Jurkat, Clone E6-1 (cell line): ENCODE measurements at places on chromosomes 4 and X.

- DNase-seq, result no peak
Observed at GRCh38 chr4:186780291-186781031, 56.8 kb upstream of the FAT1 start.

GRCh38 chr4:42371305-42372252 lies 25.7 kb upstream of the SHISA3 start:
- DNase-seq, result peak; percentile 52

GRCh38 chr4:182653596-182653995 lies 263.6 kb downstream of the DCTD start:
- DNase-seq, result no peak

DNA sequence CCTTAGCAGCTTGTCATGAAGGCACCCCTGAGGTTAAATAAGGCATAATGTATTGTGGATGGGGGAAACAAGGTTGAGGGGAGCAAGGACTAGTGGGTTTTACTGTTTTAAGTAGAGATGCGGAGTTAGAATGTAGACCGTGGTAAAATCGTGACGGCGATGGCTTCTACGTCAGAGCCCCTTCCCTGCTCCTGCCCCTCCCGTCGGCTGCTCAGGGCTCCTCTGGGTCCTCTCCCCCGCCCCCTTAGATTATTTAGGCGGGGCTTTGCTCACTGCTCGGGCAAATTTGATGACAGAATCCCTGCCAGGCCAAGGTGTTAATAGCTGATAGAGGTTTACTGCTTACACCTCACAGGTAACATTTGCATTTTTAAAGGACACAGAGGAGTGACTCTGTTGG lies 2.3 kb downstream of the FRMPD3 start:
- no peak for DNase-seq

- DNase-seq, result no peak
Observed at GRCh38 chrX:110153896-110154295, 151.0 kb downstream of the TMEM164 start.

DNA sequence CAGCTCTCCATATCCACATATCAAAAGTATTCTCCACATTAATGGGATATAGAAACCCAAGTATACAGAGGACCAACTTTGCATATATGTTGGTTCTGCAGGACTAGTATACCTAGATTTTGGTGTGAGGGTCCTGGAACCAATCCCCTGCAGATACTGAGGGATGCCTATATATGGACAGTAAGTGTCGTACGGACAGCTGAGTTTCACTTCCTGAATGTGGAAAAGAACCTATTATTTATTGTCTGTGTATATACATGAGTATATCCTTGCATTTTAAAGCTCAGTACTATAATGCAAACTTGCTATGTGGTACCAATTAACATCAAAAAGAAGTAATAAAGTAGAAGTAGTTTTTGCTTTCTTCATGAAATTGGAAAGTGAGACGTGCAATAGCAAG lies 101.9 kb downstream of the FBXW7 start:
- DNase-seq, result no peak

DNA sequence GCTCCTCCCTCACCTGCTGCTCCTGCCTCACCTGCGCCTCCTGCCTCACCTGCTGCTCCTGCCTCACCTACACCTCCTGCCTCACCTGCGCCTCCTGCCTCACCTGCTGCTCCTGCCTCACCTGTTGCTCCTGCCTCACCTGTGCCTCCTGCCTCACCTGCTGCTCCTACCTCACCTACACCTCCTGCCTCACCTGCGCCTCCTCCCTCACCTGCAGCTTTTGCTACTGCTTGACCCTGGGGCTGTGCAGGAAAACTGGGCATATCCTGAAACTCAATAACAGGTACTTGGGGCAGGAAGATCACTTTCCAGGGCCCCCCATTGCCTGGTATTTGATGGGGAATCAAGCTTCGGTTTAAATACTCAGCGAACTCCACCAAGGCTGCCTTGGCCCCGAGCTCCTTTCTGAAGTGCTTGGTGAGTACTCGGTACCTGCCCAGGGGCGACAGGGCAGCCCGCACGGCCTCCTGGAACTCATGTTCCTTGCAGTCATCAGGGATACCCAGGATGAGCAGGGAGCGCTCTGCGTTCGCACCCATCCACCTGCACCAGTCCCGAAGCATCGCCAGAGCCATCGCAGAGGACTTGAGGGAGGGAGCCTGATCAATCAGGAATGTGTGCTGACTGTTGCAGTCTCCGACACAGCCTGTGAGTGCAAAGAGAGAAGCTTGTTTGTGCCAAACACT lies 2.7 kb downstream of the PNMA6E start:
- no peak for DNase-seq

- DNase-seq, result no peak
Observed at GRCh38 chr4:26804925-26805324, 55.7 kb upstream of the STIM2 start.

DNA sequence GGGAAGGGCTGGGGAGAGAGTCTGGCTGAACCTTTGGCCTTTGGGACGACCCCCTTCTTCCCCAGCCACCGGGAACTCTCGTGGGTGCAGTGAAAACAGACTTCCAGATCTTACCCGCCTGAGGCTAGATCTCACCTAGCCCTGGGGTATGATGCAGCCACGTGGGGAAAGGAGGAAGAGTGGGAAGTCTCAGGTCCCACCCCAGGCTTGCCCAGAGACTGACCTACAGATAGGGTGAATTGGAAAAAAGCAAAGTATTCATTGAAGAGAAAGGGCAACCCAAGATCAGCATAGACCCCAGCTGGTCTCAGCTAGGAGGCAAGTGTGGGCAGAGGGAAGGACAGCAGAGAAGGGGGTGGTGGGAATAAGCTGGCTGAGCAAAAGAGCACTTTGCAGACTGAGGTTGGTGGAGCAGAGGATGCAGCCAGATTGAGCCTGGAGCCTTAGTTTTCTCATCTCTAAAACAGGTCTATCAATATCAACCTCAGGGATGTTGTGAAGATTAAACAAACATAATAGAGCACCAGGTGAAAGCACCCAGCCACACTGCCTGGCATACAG lies 4.2 kb upstream of the EFNB1 start:
- no peak for DNase-seq

DNA sequence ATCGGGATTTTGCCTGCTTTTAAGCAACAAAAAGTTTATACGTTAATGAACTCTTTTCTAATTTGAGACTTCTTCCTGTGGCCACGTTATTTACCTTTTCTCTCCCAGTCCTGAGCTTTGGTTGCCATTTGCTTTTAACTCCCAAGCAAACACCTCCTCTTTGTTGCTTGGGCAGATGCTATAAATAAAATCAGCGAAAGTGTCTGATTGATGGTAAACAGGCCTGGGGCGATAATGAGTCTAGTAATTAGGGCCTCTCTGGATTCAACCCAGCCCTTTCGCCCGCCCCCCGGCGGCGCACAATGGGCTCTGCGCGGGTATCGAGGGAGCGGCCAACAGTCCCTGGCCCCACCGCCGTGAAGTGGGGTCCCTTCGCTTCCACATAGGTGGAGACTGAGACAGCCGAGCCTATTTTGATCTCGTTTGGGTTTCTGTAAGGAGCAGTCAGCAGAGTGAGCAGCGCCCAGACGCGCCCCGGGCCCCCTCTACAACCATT lies 790 bp downstream of the CLGN start:
- DNase-seq, result peak; percentile 25

DNA sequence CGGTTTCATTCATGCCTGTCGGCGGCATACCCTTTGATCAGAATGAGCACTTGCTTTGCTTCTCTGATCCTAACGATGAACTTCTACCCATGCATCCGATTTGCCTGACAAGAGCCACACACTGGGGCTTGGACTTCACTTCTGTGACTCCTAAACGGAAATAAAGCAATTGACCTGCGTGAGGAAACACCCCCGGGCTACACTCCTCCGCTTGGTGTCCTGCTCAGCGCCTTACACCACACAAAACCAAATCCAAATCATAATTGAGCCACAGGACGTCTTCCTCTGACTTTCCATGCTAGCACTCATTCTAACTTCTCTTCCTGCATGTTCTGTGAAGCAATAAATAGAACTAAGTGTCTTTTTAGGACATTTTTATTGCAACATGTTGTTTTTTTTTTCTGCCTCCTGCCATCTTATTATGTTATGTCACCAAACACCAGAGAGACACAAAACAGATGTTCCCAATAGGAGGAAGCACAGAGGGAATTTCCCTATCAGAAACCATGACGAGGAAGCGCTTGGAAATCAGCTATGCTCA lies 110.8 kb upstream of the FAM9B start:
- no peak for DNase-seq

DNA sequence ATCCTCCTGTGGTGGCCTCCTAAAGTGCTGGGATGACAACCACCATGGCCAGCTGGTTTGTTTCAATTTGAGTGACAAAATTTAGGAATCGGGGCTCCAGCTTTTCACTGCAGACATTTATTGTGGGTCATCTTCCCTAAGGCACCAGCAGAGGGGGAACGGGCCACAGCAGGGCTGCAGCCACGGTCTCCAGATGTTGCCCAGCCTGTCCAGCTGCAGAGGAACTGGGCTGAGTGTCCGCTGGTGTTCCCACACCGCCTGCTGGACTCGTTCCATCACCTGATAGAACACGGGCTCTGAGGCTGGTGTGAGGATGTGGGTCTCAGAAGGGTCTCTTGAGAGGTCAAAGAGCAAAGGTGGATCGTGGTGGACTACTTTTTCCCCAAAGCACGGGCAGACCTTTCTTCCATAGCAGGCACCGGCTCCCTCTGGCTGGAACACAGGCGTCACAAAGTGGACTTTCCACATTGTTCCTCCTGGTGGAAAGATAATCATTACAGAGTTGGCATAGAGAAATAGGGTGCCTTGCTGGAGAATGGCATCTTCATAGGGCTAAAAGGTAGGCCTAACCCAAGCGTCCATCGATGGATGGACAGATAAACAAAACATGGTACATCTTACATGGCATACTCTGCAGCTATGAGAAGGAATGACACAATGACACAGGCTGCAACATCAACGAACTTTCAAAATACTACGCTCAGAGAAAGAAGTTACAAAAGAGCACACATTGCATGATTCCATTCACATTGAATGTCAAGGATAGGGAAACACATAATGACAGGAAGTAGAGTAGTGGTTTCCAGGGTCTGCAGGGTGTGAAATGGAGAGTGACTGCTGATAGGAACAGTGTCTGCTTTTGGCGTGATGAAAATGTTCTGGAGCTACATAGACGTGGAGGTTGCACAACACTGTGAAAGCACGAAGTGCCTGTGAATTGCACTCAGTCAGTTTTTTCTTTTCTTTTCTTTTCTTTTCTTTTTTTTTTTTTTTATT lies 5.9 kb upstream of the ARSD start:
- no peak for DNase-seq

- DNase-seq, result no peak
Observed at GRCh38 chrX:70485466-70485865, 40.8 kb downstream of the DLG3 start.

GRCh38 chr4:145670422-145670821 lies 9.5 kb upstream of the C4orf51 start:
- no peak for DNase-seq

DNA sequence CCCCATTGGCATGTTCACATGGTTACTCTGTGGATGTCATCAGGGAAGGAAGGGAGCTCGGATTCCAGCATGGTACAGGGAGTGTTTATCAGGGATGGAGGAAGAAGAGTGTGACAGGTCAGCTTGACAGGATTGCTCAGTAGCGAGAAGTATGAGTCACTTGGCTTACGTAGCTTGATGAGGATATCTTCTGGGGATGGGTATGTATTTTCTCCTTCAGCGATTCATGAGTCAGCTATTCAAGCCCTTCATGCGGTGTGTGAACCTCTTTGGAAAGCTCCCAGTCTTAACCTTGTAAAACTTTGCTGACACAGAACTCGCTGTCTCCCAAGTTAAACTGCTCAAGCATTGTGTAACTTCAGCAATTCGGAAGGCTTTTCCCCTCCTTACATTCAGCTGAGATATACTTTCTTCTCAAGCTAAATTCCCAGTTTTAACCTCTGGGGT lies 275.4 kb downstream of the ARHGAP10 start:
- no peak for DNase-seq

DNA sequence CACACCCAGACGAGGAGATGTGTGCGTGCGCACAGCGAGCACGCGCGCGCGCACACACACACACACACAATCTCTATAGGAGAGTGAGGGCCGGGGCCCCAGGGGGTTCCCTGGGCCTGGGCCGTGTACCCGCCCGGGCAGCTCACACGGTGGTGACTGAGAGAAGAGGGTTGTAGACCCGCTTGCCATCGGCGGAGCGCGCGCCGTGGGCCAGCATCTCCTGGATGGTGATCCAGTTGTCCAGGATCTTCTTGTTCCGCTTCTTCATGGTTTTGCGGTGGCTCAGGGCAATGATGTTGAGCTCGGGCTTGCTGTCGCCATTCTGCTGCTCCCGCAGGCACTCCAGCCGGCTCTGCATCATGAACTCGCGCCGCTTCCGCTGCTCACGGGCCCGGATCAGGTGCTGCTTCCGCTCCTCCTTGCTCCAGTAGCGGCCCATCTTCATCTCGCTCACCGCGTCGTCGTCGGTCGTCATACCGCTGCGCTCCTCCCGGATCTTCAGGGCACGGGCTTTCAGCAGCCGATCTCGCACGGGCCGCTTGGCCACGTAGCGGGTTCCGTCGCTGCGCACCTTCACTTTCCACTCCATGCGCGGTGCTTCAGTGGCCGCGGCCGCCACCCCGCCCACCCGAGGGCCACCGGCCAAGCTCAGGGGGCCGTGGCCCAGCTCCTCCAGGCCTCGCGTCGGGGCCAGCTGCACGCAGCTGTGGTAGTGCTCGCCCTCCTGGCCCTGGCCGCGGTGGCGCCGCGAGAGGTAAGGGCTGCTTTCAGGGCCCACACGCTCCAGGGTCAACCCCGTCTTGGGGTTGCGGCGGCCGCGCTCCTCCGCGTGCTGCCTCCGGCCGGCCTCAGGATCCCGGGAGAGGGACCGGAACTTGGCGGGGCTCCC lies 9.0 kb downstream of the SSR4 start:
- no peak for DNase-seq

DNA sequence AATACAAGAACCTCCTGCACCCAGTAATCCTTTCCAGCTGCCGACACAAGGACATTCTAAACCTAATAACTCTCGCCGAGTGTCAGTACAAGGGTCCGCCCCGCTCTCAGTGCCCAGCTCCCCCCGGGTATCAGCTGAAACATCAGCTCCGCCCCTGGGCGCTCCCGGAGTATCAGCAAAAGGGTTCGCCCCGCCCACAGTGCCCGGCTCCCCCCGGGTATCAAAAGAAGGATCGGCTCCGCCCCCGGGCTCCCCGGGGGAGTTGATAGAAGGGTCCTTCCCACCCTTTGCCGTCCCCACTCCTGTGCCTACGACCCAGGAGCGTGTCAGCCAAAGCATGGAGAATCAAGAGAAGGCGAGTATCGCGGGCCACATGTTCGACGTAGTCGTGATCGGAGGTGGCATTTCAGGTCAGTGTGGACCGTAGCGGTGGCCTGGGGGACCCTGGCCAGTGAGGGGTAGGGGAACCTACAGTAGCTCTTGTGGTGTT lies at the start of gene MAOA:
MAOA (plus strand) TSS at position 295 of the 490 bp plus-strand sequence; CDS start at position 338, 43 bp downstream.
- no peak for DNase-seq
